ENCODE measurements at places on chromosomes 5 and 9.

DNA sequence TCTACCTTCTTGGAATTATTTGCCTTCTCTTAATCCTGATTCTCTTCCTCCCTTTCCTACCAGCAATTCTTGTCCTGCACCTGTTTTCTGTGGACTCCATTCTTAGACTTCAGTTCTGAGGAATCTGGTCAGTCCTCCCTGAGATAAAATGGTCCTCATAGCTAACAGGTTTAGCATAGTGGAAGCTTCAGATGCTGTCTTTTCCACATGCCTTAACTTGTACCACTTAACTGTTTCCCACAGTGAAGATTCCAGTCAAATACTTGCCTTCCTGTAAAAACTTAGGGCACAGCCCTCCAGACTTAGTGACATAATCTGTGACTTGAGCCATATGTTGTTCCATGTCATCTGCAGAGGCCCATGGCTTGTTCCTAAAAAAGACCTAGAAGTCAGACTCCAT lies 261.3 kb downstream of the CWC27 start:
- DNase-seq = no peak

- no peak for DNase-seq
Observed at GRCh38 chr5:149210225-149210624, 61.4 kb upstream of the AFAP1L1 start.

GRCh38 chr5:55593115-55593472 lies 58.3 kb upstream of the PLPP1 start:
- no peak for DNase-seq

GRCh38 chr9:132169672-132170392 lies 8.0 kb downstream of the NTNG2 start:
- DNase-seq = peak; percentile 49

- no peak for DNase-seq
Observed at GRCh38 chr9:19155106-19155935, 28.0 kb upstream of the PLIN2 start.

DNA sequence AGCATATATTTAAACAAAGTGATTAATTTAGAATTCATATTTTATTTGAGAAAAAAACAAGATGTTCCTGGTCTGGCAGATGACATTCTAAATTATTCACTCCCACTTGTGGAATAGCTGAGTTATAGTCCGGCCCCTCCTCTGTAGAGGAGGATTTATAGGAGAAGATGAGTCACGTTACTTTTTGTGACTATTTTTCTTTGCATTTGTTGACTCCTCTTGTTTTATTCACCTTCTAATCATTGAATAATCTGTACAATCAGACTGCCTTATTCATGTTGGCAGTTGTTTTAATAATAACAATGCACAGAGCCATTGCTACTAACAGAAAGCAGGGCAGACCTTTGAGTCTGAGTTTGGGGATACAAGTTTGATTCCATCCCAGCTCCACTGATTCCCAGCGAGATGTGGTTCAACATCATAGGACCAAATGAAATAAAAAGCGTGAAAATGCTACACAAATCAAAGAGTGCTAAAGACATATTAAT lies 23.2 kb downstream of the DOCK8 start:
- no peak for DNase-seq

- DNase-seq = no peak
Observed at GRCh38 chr5:96431376-96432187, 1.5 kb downstream of the PCSK1 start.

- DNase-seq = no peak
Observed at GRCh38 chr9:133874060-133874657, 118.0 kb downstream of the VAV2 start.

GRCh38 chr5:10118150-10118549 lies 131.5 kb downstream of the ATPSCKMT start:
- no peak for DNase-seq

DNA sequence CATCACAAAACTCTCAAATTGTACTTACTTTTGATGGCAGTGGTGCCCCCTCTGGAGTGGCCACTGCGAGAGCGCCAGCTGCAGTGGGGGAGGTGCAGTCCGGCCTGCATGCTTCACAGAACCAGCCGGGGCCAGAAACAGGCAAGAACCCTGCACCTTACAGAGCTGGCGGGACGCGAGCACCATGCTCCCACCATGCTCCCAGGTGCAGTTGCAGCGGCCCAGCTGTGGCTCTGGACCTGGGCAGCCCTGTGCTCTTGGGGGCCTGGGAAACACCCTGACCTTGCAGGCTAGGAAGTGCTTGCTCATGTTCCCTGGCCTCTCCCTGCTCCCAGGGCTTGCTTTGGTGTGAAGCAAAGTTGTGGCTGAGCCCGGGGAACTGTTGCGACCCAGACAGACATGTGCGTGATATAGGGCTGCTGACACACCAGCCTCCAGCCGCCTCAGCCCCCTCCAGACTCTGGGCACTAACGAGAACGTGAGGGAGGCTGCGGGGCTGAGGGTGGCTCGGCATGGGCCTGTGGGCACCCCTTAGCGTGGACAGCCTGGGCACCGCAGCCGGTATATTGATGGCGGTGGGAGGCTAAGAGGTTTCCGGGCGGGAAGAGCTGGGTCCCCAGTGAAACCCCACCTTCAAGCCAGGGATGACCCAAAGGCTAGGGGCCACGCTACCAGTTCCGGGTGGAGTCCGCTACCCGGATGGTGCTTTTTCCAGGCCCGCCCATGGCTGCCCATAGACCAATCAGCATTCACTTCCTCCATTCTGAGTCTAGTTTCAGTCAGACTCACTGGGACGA lies 1809.9 kb upstream of the ACO1 start:
- no peak for DNase-seq

GRCh38 chr9:2424619-2425033 lies 197.0 kb upstream of the VLDLR start:
- DNase-seq = no peak

DNA sequence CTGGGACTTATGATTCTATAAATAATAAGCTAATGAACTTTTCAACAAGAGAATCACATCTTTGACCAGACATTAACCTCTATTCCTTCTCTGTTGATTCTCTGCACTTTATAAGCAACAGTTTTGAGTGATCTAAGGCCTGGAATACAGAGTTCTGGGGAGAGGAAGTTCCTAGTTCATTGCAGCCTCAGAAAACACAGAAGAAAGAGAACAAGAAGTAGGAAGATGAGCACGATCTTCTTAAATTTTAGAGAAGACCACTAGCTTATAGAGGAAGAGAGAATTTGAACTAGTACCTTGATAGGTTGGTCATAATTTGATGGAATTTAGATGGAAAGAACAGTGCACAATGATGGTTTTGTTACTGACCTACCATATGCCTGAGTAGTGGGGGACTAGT lies 8.5 kb upstream of the C9orf72 start:
- no peak for DNase-seq

DNA sequence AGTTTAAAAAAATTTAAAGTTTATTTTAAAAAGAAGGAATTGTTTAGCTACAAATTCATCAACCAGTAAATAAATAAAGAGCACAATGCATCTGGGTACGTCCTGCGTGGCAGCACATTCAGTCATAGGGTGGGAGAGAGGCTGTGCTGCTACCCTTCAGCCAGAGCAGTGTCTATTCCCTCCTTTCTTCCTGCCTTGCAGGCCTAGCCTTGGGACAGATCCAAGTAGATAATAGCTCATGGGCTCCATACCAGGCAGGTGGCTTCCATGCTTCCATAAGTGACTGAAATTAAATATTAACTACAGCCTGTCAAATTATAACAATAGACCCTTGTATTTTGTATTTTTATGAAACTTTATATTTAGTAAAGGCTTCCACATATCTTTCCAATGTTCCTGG lies 408.3 kb upstream of the RGMB start:
- no peak for DNase-seq

DNA sequence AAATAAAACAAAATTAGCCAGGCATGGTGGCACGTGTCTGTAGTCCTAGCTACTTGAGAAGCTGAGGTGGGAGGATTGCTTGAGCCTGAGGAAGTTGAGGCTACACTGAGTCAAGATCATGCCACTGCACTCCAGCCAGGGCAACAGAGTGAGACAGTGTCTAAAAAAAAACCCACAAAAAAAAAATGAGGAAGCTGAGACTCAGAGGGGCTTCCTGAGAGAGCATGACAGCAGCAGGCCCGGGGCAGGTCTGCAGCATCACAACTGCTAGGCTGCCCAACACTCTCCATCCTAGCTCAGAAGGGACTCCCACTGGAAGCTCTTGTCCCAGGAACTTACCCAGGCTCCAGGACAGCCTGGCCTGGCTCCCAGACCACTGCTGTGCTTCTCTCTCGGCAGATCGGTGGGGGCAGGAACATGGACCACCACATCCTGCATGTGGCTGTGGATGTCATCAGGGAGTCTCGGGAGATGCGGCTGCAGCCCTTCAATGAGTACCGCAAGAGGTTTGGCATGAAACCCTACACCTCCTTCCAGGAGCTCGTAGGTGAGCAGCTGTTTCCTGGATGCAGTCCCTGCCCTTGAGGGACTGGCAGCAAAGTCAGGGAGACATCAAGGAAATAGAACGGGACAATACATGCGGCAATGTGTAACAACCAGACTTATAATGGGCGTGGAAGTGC lies 19.1 kb downstream of the PTGS1 start:
- no peak for DNase-seq

DNA sequence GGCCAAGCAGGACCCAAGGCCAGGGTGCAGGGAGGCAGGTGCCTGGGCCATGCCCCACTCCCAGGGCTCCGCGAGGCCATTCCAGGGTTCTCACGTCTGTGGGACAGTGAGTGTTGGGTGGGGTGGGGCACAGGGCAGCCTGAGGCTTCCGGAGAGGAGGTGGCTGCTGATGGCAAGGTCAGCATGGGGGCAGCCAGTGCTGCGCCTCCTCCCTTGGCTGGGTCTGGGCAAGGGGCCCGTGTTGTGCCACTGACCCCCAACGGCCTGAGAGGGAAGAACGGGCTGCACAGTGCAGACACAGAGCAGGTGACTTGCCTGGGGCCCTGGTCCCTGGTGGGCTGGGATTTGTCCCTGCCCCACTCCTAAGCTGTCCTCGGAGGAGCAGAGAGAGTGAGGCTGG lies 82.1 kb downstream of the RXRA start:
- DNase-seq = no peak

Data from stimulated activated CD4-positive, alpha-beta T cell treated with anti-CD3 and anti-CD28 coated beads, Interleukin-15, amount 100 ng/mL, for 1 hour (primary cell).